NCI-H1048 (cell line): ENCODE measurements at places on chromosomes 7 and 10.

GRCh38 chr10:12394241-12395033, 45.1 kb downstream of the CAMK1D start:
- DNase-seq: no peak

GRCh38 chr10:88115968-88116367, 252.5 kb downstream of the PTEN start:
- DNase-seq: no peak

DNA sequence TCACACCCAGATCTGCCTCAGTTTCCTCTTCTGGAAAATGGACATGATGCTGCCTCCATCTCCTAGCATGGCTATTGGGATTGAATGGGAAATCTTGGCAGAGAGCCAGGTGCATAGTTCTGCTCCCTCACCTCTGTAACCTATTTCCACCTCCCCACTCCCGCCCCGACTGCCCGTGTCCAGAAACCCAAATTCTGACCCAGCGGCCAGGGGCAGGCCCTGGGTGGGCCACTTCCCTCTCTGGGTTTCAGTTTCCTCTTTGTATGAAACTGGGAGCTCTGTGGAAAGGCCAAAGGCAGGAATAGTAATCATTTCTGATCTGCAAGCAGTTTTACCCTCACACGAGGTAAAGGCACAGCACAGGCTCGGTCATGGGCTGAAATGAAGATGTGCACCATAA, 74.1 kb upstream of the DUSP5 start:
- DNase-seq: no peak

- DNase-seq: no peak
These were observed 5.7 kb downstream of the CALML5 start for GRCh38 chr10:5493691-5494090.

DNA sequence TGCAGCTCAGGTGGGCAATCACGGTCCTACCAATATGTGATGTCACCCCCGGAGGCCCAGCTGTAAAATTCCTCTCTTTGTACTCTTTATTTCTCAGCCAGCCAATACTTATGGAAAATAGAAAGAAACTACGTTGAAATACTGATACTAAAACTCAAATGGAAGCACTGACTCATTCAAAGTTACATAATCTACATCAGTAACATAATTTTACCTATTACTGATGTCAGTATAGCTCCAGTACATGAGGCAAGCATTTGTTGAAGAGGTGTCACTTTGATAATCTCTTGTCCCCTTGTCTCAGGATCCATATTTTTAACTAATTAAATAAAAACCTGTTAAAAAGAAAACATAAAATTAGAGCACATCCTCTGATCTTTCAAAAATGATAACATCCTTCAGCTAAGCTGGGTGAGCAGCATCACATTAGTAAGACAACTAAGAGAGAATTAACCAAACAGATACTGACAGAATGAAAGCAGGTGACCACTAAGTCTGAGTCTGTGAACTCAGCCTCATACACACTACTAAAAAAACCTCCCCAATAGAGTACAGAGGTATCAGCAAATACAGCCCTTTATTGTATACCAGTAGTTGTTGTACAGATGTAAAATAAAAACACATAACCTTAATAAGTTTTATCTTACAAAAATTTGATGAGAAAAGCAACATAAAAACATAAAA, 17.6 kb downstream of the SLC25A40 start:
- DNase-seq: no peak

DNA sequence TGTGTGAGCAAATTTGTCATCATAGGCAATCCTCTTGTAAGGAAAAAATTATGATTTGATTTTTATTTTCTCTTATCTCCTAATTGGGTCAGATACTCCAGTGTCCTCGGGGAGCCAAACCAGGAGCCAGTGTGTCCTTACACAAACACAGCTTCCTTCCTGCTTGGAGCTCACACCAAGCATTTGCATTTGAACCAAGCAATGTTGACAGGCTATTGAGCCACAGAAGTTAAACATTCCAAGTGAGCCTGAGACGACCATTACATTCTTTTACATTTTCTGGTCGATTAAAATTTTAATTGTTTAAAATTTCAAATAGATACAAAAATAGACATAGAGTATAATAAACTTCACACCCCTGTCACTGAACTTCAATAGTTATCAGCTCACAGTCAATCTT, 194.8 kb downstream of the CFTR start:
- DNase-seq: no peak

GRCh38 chr10:84668186-84668763, 339.9 kb downstream of the CCSER2 start:
- DNase-seq: no peak

GRCh38 chr7:82507976-82508677, 64.5 kb upstream of the CACNA2D1 start:
- DNase-seq: no peak

- no peak for DNase-seq
These were observed 98.1 kb downstream of the MICALL2 start for GRCh38 chr7:1361016-1361755.

DNA sequence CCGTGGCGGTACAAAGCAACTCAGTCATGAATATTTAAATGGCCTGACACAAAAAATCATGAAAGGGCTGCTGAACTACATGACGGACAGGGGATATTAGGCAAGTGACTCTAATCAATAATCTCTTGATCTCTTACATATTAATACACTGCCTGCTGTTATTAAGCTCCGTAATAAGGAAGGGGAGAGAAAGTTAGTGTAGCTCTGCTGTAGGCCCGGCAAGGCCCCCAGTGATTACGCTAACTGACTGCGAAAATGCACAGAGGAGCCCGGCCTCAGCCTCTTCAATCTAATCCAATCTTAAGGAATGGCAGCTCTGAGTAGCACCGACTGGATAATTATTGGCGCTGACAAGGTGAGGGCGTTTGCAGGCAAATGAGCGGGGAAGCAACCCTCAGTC, 583.5 kb upstream of the MKI67 start:
- no peak for DNase-seq

DNA sequence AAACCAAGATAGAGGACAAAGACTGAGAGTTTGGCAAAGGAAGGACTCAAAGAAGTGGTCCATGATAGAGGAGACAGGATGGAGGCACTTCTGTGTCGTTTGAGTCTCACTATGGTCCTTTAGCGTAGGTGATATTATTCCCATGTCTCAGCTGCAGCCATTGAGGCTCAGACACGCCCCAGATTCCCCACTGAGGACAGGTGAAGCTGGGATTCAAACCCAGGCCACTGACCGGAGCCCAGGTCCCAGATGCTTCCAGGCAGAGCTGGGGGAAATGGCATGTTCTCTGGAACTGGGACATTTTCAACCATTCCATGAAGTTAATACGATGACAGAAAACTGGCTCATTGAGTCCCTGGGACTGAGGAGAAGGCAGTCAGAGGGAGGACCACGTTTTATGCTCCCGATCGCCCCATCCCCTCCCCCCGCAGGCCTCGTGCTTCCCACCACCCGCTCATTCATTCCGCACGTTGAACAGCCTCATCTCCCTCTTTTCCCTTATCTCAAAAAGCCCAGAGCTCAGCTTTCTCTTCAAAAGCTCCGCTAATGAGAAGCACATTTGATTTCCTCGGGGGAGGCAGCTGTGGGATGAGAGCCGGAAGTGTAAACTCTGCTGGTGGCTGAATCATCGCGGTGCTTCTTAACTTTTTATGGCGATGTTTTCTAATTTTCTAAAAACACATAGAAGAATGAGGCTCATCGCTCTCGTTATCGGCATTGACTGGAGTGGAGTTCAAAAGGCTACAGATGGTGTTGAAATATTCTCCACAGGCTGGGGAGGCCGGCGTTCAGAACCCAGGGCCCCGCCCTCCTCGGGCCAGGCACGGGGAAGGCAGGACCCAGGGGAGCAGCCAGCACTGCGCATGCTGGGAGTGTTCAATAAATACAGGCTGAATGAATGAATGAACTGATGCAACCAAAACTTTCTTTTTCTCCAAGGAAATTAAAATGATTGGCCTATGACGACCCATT, 64.0 kb downstream of the OAT start:
- DNase-seq: no peak

- no peak for DNase-seq
These were observed 66.8 kb downstream of the DNAJC12 start for GRCh38 chr10:67771200-67771599.

DNA sequence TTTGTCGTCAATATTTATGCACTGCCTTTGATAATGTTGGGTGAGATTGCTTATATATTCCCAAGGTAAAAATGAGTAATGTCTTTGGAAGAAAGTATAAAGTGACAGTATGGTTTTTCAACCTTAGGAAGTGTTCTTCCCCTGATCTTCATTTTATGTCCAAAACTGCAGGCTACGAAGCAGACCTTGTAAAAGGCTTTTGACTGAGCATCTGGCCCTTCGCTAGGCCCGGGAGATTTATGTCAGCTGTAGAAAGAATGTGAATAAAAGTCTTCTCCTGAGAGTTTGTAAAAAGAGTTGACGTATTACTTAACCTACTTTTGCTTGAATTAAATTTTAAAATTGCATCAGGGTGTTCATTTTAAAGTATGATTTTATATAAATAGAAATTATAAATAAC, 116.8 kb downstream of the CPED1 start:
- no peak for DNase-seq

GRCh38 chr10:83954193-83954799, 185.0 kb upstream of the GHITM start:
- no peak for DNase-seq

DNA sequence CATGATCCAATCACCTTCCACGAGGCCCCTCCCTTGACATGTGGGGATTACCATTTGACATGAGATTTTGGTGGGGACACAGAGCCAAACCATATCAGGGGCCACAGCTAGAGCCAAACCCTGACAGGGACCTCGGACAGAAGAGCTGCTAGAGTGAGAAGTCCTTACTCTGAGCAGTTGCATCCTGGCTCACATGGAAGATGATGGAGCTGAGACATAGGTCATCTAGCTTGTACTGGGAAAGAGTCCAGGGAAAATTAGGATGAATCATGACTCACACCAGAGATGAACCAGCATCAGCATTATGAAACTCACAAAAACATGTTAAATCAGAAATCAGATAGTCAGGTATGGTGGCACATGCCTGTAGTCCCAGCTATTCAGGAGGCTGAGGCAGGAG, 12.8 kb upstream of the FMC1 start:
- no peak for DNase-seq

DNA sequence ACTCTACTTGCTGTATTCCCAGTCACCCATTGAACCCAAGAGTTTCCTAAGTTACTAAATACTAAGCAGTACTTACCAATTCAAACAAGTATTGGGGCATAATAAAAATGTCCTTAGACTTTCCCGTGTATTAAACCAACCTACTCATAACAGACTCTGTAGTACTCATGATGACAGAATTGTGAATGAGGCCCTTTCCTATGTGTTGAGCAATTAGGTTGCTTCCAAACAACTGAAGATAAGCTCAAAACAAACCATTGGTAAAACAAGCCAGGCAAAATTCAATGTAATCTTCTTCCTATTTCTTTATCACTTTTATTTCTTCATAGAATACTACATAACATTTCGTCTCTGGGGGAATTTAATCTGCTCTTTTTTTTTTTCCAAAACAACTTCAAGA, 106.5 kb upstream of the ANK3 start:
- DNase-seq: no peak

GRCh38 chr7:42677751-42678699, 233.8 kb downstream of the C7orf25 start:
- DNase-seq: no peak

DNA sequence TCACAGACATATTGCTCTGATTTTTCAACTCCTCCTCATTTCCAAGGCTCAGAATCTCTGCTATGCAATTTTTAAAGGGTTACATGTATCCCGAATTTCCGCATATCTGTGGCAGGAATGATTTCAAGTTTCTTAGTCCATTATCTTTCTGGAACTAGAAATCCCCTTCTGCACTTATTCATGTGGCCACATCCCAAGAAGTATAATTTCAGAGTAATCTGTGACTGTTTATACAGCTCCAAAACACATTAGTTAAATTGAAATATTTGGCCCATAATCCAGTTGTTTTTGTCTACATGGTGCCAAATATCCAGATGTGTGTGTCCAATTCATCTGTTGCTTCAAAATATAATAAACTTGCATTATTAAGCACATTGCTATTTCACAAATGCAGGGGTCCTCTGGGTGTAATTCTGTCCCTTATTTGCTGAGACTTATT, 271.2 kb downstream of the ARHGAP12 start:
- no peak for DNase-seq

DNA sequence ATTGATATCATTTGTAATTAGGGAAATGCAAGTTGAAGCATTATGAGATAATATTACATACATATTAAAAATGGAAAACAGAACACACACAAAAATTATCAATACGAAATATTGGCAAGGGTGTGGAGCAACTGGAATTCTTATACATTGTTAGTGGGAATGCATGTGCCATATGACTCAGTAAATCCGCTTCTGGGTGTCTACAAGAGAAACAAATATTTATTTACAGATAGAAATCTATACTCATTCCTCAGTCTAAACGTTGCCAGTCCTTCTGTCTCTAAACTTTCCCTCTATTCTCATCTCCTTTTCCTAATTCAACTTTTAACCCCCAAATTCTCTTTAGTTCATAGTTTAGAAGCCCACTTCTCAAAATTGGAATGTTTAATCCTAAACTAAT, 170.4 kb upstream of the LRRTM3 start:
- DNase-seq: no peak

DNA sequence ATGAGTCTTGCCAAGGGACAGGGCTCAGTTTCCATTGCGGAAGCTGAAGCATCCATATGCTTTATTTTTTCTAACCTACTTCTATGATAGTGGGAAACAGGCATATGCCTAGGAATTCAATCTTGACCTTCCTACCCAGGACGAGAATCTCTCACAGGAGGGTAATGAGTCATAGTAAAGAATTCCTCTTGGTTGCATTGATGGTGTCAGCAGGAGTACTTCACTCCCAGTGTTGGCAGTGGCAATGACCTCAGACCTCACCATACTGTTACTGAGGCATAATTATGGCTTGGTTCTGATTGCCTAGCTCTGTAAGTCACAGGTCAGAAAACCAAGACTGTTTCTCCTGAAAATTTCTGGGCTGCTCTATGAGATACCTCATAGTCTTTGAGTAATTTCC, 552.9 kb downstream of the ARL4A start:
- DNase-seq: no peak

GRCh38 chr7:107890493-107890961, 456 bp upstream of the DLD start:
- no peak for DNase-seq

GRCh38 chr10:36118314-36118713, 476.2 kb upstream of the FZD8 start:
- no peak for DNase-seq

DNA sequence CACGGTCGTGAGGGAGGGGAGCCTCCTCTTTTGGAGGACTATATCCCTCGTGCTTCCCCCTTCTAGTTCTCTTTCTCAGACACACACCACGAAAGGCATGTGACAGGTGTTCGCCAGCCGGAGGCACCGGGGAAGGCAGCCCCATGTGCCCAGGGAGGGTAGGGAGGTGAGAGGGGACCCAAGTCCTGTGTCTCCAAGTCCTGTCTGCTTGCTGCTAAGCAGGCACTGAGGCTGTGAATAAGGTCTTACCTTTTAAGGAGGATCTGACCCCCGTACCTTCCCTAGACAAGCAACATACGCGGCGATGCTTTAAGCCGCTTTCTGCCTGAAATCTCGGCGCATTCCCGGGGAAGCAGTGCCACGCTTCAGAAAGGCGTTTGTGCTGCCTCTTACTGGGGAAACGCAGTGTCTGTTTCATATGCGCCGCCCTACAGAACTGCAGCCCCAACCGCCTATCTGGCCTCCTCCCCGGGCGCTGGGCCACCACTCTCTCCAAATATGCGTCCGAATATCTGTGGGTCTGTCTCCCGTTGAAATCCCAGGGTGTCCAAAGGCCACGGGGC, 770 bp downstream of the PLXNA4 start:
- no peak for DNase-seq

- DNase-seq: no peak
These were observed 115.3 kb upstream of the MYO3A start for GRCh38 chr10:25818751-25819150.

GRCh38 chr7:4613846-4614548, 68.1 kb upstream of the FOXK1 start:
- DNase-seq: no peak
